ENCODE measurements at places on chromosomes 13 and 19. TPM values are rescaled to one million over a fixed set of nuclear protein-coding genes. Genes with fewer than 3 reads are reported as not detected.

LRRC4B gene
- total RNA-seq: 2.3 TPM

HTR2A gene
- total RNA-seq: 1.4 TPM

TDRD12 gene
- total RNA-seq: not detected

ZNF254 gene
- 23.0 TPM for total RNA-seq

MBD3L3 gene
- not detected for total RNA-seq

LYPD5 gene
- 6.8 TPM for total RNA-seq

APOE gene
- 101 TPM for total RNA-seq

GRCh38 chr19:11560404-11561051 is 1.5 kb upstream of the ELOF1 start:
- DNase-seq: peak; percentile 66

DNA sequence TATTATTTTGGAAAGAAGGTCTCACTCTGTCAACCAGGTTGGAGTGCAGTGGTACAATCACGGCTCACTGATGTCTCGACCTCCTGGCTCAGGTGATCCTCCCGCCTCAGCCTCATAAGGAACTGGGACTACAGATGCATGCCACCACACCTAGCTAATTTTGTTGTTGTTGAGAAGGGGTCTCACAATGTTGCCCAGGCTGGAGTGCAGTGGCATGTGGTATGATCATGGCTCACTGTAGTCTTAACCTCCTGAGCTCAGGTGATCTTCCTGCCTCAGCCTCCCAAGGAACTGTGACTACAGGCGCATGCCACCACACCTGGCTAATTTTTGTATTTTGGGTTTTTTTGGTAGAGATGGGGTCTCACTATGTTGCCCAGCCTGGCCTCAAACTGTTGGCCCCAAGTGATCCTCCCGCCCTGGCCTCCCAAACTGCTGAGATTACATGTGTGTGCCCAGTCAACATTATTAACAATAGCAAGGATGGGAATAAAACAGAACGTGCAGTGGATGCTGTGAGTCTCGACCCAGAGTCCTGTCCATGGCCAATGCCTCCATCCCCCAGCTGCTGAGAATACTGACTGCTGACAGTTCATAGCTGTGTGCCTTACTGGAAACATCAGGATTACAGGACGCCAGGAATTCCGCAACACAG is 5.4 kb upstream of the MBD3L3 start:
- no peak for DNase-seq

DNA sequence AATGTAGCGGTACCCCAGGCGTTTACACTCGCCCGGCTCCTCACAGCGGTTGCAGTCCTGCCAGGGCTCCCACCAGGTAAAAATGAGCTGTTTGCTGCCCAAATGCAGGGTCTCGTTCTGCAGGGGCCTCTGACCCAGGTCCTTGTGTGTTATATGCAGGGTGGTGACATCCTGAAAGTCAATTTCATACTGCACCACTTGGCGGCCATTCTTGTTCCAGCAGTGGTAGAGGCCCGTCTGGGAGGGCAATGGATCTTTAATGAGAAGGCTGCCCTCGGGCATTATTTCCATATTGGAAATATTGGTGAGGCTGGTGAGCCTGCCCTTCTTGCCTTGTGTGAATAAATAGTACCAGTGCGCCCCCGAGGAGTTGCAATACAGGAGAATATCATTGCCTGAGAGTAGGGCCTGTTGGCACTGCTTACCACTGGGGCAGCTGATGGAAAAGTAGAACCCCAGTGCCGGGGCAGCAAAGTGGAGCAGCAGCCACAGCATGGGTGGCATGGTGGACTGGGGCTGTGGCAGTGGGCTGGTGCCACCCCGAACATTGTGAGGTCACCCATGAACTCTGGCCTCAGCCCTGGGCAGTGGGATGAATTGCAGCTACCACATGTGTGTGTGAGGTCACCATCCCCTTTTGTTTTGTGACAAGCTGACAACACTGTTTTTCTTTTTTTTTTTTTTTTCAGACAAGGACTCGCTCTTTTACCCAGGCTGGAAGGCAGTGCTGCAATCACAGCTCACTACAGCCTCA is at the start of gene FAM187B:
Gene FAM187B (minus strand): TSS at position 563 of the 754 bp plus-strand sequence. CDS start 59 bp downstream, at position 504.
- DNase-seq: no peak

DNA sequence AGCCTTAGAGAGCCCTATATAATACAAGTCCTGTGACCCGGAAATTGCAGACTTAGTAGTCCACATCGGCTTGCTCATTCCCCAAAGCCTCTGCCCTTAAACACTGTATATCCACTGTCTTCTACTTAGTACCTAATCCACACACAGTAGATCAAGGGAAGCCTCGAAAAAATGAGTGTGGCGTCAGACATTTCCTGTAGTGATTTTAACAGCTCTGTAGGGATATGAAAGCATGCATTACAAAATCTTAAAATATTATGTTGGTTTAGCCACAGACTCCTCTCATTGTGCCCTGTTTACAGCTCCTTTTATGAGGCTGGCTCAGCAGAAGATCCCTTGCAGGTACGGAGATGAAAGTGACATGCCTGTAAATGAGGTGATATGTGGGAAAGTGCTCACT is 416.3 kb downstream of the LIG4 start:
- no peak for DNase-seq

DNA sequence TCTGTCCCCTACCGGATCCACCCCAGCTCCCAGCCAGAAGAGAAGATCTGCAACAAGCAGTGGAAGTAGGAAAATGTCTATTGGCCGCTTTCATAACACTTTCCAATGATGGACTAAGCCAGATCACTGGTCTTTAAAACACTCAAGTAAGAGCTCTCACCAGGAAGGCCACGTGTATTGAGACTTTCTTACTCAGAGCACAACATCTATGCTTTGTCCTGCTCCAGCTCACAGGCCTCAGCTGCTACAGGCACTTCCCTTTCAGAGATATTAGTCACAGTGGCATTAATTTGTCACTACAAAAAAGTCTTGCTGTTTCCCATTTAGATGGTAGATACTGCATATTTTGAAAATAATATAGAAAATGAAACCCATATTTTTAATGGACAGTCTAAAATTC is 164.2 kb downstream of the ABCC4 start:
- no peak for DNase-seq

GRCh38 chr13:46149272-46150133 is 32.5 kb downstream of the LCP1 start:
- DNase-seq: no peak

DNA sequence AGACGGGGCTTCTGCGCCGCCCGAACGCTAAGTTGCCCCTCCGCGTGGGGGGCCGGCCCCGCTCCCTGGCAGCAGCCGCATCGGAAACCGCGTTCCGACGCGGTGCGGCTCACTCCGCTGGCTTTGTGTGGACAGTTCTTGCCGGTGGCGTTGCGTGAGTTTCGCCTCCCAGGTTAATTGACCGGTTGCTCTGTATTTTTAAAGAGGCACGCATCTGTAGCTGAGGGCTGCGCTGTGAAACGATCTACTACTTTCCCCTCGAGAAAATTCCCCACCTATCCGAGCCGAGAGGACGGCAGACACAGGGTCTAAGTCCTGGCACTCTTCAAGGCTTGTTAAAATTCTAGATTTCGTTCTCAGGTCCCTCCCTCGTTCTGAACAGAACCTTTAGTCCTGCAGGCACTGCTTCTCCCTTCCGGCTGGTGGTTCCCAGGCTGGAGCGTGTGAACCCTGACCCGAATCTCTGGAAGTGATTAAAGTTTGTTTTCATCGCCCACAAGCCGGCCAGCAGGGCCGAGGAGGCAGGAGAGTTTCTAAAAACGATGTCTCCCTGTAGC is 933 bp downstream of the ARHGEF7 start:
- no peak for DNase-seq

DNA sequence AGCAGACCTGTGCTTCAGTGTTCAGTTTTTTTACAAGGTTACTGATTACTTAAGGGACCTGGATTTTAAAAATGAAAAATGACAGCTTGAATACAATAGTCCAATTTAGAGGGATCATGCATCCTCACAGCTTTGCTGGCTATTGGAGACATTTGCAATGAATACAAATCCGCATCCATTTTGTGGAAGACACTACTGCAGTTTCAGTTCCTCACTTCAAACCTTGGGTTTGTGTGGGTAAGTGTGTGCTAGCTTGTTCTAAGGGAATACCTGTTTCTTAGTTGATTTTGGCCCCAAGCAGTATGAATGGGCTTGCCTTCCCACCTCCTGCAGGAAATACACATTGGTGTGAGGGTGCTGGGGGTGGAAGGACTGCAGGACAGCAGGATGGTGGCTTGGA is 222.4 kb downstream of the OLFM4 start:
- no peak for DNase-seq

GRCh38 chr13:108807841-108808240 is 178.4 kb downstream of the MYO16 start:
- DNase-seq: no peak

GRCh38 chr19:33259539-33259938 is 33.9 kb upstream of the SLC7A10 start:
- DNase-seq: no peak

- DNase-seq: no peak
Observed at GRCh38 chr13:51370116-51370515, 30.6 kb downstream of the SERPINE3 start.

GRCh38 chr13:71752775-71753513 is 114.1 kb downstream of the DACH1 start:
- no peak for DNase-seq

DNA sequence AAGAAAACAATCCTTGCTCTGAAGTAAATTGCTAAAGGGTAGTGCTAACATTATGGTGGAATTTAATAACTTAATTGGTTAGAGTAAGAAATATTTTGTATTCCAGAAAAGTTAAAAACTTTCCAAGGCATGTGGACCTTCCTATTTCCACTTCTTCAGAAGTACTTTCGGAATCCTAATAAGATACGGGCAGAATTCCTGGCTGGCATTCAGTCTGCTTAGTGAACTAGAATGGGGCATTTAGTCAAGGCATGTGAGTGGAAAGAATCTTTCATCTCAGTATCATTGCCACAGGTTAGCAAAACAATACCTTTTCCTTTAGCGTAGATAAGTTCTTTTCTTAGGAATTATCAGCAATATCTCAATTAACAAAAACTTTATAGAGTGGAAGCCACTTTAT is 85.1 kb downstream of the TNFRSF19 start:
- DNase-seq: no peak

DNA sequence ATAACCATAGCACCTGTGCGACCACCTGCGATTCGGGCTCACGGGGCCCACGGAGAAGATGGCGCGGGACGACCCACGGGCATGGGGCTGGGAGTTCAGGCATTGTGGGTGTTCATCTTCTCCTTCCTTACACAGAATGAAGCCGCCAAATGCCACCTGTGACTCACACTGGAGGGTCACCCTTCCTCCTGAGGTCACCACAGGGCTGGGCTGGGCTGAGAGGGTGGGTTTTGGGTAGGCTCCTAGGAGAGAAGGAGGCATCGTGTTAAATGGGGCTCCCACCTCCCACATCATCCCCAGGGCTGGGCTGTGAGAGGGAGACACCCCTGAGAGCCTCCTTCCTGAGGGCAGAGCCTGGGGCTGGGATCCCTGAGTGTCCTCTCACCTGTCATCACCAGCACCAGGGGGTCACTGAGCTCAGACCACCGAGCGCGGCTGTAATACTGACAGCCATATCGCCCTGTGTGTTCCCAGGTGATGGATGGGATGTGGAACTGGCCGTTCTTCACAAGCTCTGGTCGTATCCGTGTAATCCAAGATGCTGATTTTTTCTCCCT is 1.4 kb downstream of the LILRB2 start:
- peak; percentile 64 for DNase-seq

DNA sequence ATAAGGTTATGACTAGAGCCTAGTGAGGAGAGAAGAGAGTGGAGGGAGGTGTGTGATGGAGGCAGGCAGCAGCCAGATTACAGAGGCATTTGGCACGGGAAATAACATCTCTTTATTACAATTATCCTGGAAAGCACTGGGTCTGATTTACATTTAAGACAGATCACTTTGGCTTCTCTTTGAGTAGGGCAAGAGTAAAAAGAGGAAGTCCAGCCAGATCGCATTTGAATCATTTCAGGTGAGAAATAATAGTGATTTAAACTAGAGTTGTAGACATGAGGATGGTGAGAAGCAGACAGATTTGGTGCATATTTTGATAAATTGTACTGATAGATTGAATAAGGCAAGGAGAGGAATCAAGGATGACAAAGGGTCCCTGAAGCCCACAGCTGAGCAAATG is 9.6 kb upstream of the SACS start:
- DNase-seq: no peak

DNA sequence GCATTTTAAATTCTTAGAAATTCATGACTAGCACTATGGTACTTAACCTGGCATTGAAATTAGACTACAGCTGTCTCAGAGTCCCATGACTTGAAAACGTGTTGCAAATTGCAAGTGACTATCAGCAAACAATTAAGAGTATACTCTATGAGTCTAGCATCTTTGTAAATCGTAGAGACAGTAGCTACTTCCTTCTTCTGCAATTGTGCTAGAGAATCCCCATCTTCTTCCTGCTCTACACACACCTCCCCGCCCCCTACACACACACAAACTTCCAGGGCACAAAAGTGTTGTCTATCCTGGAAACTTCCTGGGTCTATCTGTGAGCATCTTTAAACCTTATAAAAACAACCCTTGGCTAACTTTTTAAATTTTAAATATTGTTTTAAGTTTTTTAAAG is 35.2 kb upstream of the MIR17HG start:
- DNase-seq: no peak

GRCh38 chr13:99908140-99908803 is 63.3 kb downstream of the ZIC5 start:
- DNase-seq: no peak

DNA sequence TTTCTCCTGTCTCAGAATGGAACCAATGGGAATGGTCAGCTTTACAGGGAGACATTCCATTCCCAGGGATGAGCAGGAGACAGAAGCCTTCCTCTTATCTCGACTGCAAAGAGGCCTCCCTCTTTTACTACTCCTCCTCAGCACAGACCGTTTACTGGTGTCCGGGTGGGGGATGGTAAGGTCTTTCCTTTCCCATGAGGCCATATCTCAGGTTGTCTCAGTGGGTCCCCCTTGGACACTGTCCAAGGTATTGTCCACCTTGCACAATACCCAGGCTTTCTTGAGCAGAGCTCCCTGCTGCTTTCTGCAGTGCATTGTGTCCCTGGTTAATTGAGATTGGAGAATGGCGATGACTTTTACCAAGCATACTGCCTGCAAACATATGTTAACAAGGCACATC is 7.5 kb upstream of the ZNF808 start:
- DNase-seq: no peak

- no peak for DNase-seq
Observed at GRCh38 chr19:40054632-40055031, 1.4 kb downstream of the ZNF780B start.

GRCh38 chr13:93689333-93689732 is 462.7 kb downstream of the GPC6 start:
- no peak for DNase-seq

- DNase-seq: no peak
Observed at GRCh38 chr19:3866910-3867638, 1.8 kb downstream of the ZFR2 start.

GRCh38 chr13:57641051-57641450 is 9.5 kb downstream of the PCDH17 start:
- no peak for DNase-seq

GRCh38 chr13:109941951-109942350 is 155.6 kb upstream of the IRS2 start:
- DNase-seq: no peak

- no peak for DNase-seq
Observed at GRCh38 chr13:73938372-73939070, 195.7 kb downstream of the KLF12 start.

Data from sigmoid colon (tissue), 7 donors.